ENCODE measurements at places on chromosomes 3 and 15.

DNA sequence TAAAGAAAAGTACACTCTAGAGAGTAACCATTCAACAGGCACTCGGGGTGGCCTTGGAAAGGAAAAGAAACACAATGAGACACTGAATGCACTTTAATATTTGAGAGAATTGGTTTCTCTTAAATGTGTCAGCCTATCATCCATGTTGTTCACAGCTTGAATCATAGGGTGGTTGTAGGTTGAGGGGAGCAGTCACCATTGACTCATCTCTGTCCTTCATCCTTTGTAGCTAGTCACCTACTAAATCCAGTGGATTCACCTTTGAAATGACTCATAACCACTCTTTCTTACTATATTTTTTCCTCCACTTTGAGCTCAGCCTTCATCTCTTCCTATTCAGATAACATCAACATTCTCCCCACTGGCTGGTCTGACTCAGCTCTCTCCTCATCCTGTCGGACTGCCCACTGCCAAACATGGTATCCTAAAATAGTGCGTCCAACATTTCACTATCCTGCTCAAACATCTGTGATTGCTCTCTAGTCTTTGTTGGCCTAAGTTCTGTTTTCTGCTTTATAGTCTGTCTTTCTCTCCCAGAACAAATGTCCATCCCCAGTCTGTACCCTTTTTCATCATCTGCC, 182.7 kb upstream of the GADL1 start:
- no peaks in the 10 kb centered on the region for H3K36me3 ChIP-seq
- peak overlapping the region; percentile 82 for H3K27ac ChIP-seq
- H3K4me1 ChIP-seq: peaks cover 28% of the 10 kb centered on the region
- H3K27me3 ChIP-seq: no peaks in the 10 kb centered on the region

DNA sequence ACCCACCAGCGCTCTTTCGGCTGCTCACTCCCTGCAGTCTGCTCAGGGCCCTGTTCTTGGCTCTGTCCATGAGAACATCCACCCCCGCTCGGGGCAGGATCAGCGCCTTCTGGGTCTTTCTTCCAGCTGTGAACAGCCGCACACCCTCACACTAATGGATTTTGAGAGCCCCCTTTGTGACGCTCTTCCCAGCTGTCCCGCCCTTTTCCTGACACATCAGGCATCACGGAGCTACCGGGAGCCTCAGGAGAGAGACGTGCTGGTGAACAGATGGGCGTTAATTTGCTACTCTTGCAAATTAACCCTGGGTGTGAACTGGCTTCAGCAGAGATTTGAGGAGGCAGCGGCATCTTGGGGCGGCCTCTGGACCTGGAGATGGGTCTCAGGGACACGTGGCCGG, 113.0 kb downstream of the TMEM266 start:
- no peak overlapping the region for H3K4me3 ChIP-seq
- H3K4me1 ChIP-seq: no peaks in the 10 kb centered on the region
- no peak overlapping the region for H3K27ac ChIP-seq
- DNase-seq: no peak
- H3K36me3 ChIP-seq: no peaks in the 10 kb centered on the region
- peaks cover 17% of the 10 kb centered on the region for H3K27me3 ChIP-seq

GRCh38 chr3:72329354-72329753, 518.9 kb downstream of the SHQ1 start:
- no peak for DNase-seq
- no peaks in the 10 kb centered on the region for H3K36me3 ChIP-seq
- no peak overlapping the region for H3K4me3 ChIP-seq

DNA sequence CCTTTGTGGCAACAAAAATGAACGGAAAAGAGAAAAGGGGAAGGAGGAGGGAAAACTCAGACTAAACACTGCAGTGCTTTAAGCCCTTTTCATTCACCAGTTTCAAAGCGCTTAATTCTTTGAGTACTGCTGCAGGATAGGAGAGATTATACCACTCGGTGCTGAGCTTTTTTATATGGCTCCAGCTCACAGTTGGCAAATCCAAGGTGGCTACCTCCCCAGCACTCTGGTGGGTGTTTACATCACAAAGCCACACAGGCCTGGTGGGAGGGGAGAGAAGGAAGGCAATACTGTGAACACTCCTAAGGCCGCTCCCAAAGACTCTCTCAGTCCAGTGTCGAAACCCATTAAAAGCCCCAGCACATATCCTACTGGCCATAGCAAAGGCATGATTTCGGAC, 191.4 kb downstream of the STT3B start:
- no peak for DNase-seq
- no peak overlapping the region for H3K4me3 ChIP-seq
- no peaks in the 10 kb centered on the region for H3K4me1 ChIP-seq
- peaks cover 27% of the 10 kb centered on the region for H3K27me3 ChIP-seq
- H3K36me3 ChIP-seq: no peaks in the 10 kb centered on the region
- no peak overlapping the region for H3K27ac ChIP-seq

DNA sequence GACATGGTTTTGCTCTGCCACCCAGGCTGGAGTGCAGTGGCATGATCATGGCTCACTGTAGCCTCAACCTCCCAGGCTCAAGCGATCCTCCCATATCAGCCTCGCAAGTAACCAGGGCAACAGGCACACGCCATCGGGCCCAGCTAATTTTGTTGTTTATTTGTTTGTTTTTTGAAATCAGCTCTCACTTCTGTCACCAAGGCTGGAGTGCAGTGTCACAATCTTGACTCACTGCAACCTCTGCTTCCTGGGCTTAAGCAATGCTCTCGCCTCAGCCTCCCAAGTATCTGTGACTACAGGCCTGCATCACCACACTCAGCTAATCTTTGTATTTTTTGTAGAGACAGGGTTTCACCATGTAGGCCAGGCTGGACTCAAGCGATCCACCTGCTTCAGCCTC, 26.3 kb upstream of the PLCH1 start:
- peaks cover 4% of the 10 kb centered on the region for H3K4me1 ChIP-seq
- no peak overlapping the region for H3K4me3 ChIP-seq
- no peak overlapping the region for H3K27ac ChIP-seq
- H3K27me3 ChIP-seq: no peaks in the 10 kb centered on the region
- H3K36me3 ChIP-seq: peaks cover 55% of the 10 kb centered on the region

GRCh38 chr15:89356634-89357298, 22.1 kb upstream of the POLG start:
- H3K36me3 ChIP-seq: no peaks in the 10 kb centered on the region
- peaks cover 82% of the 10 kb centered on the region for H3K27me3 ChIP-seq
- DNase-seq: no peak
- peaks cover 16% of the 10 kb centered on the region for H3K4me1 ChIP-seq

DNA sequence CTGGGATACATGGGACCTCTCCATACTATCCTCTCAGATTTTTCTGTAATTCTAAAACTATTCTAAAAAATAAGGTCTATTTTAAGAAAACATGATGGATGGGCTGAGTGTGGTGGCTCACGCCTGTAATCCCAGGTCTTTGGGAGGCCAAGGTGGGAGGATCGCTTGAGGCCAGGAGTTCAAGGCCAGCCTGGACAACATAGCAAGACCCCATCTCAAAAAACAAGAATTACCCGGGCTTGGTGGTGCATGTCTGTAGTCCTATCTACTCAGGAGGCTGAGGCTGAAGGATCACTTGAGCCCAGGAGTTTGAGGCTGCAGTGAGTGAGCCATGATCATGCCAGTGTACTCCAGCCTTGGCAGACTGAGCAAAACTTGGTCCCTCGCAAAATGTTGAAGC, 9.4 kb downstream of the ZNF639 start:
- H3K36me3 ChIP-seq: peaks cover 92% of the 10 kb centered on the region
- DNase-seq: no peak
- no peak overlapping the region for H3K4me3 ChIP-seq
- H3K4me1 ChIP-seq: peaks cover 16% of the 10 kb centered on the region

DNA sequence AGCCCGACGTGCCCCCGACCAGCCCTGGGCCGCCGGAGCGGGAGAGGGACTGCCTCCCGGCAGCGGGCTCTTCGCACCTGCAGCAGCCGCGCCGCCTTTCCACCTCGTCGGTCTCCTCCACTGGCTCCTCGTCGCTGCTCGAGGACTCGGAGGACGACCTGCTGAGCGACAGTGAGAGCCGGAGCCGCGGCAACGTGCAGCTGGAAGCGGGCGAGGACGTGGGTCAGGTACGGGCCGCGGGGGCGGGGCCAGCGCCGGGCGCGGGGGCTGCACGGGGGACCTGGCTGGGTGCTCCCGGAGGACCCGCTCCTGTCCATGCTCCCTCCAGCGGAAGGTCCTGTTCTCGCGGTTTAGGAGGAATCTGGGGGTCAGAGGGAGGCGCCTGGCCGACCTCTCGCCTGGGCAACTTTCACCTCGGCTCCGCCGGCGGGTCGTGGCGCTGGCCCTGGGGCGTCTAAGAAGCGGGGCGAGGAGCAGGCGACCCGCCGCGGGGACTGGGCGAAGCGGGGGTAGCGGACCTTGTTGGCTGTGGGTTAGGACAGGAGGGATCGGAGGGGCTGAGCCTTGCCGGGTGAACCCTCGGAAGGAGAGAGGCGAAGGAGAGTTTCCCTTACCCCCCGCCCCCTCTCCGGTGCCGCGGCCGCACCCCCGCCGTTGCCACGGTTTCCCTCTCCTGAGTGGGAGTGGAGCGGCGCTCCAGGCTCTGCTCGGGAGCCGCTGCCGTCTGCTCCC, 682 bp downstream of the ITPKA start:
- H3K4me3 ChIP-seq: peak overlapping the region; percentile 55
- peak; percentile 74 for DNase-seq
- peaks cover 38% of the 10 kb centered on the region for H3K4me1 ChIP-seq
- H3K27me3 ChIP-seq: peaks cover 60% of the 10 kb centered on the region
- H3K27ac ChIP-seq: no peak overlapping the region

- no peaks in the 10 kb centered on the region for H3K27me3 ChIP-seq
- H3K4me3 ChIP-seq: no peak overlapping the region
- DNase-seq: no peak
- no peak overlapping the region for H3K27ac ChIP-seq
Measured at GRCh38 chr3:20583648-20584047, 397.6 kb upstream of the SGO1 start.

DNA sequence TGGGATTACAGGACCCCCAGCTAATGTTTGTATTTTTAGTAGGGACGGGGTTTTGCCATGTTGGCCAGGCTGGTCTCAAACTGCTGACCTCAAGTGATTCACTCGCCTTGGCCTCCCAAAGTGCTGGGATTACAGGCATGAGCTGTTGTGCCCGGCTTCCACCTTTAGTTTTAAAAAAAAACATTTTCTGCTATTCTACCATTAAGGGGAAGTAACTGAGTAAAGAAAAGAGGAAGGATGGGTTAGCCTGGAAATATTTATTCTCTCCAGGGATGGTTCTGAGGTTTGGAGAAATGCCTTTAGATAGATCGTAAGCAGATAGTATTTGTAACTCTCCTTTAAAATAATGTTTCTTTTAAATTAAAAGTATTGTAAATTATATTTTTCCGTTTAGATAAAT, 3.1 kb downstream of the AP4E1 start:
- peaks cover 58% of the 10 kb centered on the region for H3K36me3 ChIP-seq
- peaks cover 29% of the 10 kb centered on the region for H3K4me1 ChIP-seq
- no peak overlapping the region for H3K4me3 ChIP-seq
- no peaks in the 10 kb centered on the region for H3K27me3 ChIP-seq
- DNase-seq: no peak
- no peak overlapping the region for H3K27ac ChIP-seq

GRCh38 chr3:33093847-33094246, 3.1 kb downstream of the GLB1 start:
- no peak for DNase-seq
- H3K27ac ChIP-seq: no peak overlapping the region
- no peak overlapping the region for H3K4me3 ChIP-seq
- no peaks in the 10 kb centered on the region for H3K27me3 ChIP-seq

DNA sequence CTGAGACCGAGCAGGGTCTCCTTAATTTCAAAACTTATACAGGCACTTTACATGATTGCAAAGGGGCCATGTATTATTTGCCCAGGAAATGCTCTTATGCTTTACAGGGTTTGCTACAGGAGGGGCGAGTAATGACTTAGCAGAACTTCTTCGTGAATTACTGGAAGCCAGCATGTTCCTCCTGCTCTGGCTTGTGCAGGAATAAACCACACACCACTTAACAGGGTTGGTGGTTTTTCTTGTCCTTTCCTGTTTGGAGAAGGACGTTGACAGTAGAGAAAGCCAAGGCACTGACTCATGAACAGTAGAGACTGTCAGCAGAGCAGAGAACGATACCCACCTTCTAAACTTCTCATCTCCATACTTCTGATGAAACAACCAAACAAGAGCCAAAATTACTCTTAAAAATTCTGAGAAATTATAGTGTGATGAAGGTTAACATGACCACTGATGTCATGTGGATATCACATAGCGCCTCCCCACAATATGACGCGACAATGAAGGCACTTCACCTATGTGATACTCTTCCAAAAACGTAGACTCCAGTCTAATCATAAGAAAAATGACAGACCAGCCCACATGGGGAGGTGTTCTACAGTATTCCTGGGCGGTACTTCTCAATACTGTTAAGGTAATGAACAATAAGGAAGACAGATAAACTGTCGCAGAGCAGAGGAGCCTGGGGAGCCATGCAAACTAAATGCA, 24.7 kb upstream of the MCTP2 start:
- no peaks in the 10 kb centered on the region for H3K36me3 ChIP-seq
- DNase-seq: peak; percentile 32
- peaks cover 26% of the 10 kb centered on the region for H3K27me3 ChIP-seq
- H3K4me3 ChIP-seq: peak overlapping the region; percentile 54

DNA sequence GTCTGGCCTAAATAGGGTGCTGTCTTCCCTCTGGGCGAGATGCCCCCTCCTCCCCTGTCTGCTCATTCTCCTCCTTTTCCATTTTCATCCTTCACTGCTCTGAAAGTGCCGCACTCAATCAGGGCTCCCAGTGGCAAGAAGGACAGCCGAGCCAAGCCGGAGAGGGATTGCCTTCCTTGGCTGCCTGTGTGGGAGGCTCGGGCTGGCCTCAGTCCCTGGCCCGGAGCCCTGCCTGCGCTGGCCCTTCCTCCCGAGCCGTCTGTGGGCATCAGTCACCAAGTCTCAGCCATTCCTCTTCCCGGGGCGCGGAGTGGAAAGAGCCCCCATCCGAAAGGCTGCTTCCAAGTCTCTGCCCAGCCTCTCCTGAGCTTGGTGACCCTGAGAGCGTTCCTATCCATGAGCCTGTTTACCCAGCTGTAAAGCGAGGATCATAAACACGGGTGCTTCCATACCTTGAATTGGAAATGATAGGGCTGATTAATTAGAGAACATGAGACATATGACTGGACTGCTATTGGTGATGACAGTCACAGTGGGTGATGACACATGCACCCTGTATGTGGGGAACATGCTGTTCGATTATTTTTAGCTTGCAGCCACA, 59.1 kb upstream of the TLE3 start:
- H3K27ac ChIP-seq: no peak overlapping the region
- H3K4me1 ChIP-seq: no peaks in the 10 kb centered on the region
- no peaks in the 10 kb centered on the region for H3K36me3 ChIP-seq
- H3K27me3 ChIP-seq: peaks cover 6% of the 10 kb centered on the region
- no peak overlapping the region for H3K4me3 ChIP-seq

- no peaks in the 10 kb centered on the region for H3K4me1 ChIP-seq
- H3K27ac ChIP-seq: no peak overlapping the region
- no peaks in the 10 kb centered on the region for H3K27me3 ChIP-seq
- H3K36me3 ChIP-seq: peaks cover 26% of the 10 kb centered on the region
Measured at GRCh38 chr15:94395640-94396039, 164.3 kb downstream of the MCTP2 start.

DNA sequence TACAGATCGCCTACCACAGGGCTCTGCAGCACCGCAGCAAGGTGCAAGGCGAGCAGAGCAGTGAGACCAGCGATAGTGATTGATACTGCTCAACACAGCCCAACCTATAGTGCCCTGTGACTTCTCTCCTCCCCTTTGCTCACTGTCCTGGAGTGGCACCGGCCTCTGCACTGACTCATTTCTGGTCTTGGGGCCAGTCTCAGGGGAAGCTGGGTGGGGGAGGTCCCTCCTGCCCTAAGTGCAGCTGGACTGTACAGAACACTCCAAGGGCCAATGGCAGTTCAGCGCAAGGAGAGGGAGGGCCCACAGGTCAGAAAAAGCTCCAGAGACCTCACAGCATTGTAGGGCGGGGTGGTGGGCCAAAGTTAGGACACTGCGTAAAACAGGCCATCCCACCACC, 2.5 kb upstream of the OGG1 start:
- peak overlapping the region; percentile 29 for H3K27ac ChIP-seq
- no peak overlapping the region for H3K4me3 ChIP-seq
- peaks cover 44% of the 10 kb centered on the region for H3K4me1 ChIP-seq
- peaks cover 100% of the 10 kb centered on the region for H3K36me3 ChIP-seq
- DNase-seq: no peak
